ENCODE measurements at places on chromosomes 4 and X.

DNA sequence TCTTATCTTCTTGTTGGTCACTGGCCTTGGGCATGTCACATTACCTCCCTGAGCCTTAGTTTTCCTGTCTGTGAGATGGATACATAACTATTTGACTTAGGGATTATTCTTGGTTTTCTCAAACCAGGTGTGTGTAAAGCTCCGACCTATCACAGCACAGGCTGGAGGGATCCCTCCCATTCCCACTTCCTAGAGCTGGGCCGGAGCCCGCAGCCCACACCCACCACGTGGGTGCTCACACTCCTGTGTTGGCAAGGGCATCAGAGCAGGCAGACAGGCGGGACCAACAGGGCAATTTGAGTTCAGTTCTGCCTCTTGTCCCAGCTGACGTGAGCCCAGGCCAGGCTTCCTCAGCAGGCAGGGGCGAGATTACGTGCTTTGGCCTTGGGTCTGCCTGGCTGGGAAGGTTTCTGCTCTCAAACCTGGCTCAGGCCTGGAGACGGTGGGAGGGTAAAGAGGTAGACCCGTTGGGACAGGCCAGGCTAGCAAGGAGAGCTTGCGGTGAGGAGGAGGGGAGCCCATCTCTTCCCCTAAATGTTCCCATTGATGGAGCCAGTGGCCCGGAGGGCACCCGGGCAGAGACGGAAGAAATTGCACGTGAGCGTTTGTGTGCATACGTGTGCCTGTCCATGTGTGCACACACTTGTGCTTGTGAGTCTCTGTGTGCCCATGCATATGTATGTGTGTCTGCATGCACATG lies 734 bp upstream of the SH3TC1 start:
- DNase-seq: no peak

DNA sequence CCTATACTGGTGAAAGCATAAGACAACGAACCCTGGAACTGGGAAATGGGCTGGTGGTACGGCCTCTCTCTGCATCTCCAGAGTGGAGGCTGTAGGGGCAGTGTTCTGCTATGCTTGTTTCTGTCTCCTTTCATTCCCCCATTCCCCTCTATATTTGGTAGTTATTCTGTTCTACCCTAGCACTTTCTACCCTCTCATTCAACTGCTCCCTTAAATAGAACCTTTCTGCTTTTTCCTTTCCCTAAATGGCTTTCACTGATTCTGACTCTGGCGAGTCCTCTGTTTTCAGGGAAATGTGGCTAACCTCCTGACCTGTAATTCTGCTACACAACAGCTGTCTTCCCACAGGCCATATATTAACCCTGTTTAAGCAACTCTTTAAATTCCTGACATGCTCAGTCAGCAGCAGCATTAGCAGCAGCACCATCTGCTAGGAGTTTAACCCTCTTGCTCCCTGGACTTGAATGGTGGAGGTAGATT lies 94.2 kb downstream of the CXCL13 start:
- no peak for DNase-seq

- DNase-seq: no peak
Observed at GRCh38 chrX:28651186-28651585, 63.9 kb downstream of the IL1RAPL1 start.

GRCh38 chr4:73036123-73036522 lies 33.4 kb downstream of the COX18 start:
- DNase-seq: no peak

DNA sequence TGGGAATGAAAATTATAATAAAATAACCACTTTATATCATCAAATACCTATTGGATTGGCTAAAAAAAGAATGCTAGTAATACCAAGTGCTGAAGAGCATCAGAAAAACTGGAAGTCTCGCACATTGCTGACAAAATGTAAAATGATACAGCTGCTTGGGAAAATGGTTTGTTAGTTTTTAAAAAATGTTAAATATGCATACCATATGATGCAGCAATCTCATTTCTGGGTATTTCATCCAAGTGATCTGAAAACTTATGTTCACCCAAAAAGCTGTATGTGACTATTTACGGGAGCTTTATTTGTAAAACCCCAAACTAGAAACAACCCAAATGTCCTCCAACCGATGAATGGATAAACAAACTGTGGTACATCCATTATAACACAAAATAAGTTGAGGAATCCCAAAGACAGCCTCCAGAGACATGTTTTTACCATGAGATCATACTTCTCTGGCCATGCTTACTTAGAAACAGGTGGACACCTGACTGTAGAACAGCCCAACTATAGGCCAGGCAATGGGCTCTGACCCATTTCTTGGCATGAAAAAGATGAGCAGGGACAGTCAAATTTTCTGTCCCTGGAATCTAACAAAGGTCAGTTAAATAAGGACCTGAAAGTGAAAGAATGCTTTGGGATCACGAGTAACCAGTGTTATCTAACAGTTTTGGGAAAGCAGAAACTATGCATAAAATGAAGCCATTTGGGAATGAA lies 47.5 kb upstream of the FAM120C start:
- DNase-seq: no peak

DNA sequence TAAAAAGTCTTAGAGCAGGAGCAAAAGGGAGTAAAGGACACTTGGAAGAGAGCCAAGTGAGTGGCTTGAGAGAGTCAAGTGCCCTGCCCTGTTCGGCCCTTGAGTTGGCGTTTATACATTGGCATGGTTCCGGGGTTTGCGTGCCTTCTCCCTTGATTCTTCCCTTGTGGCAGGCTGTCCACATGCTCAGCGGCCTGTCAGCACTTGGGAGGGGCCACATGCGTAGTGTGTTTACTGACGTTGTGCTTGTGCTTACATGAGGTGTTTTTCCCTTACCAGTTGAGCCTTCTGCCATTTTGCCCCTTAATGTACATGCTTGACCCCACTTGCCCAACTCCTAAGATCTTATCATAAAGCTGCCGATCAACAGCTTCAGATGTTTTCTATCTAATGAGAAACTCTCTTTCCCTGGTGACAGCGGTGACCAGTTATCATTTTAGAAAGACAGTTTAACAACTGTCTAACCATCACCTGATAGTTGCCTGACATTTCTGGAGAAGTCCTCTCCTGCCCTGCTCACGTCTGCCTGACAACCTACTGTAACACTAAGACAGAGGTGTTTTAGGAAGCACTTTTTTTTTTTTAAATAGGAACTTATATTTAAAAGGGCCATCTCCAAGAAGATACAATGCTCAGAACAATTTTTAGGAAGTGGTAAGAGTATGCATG lies 49.5 kb upstream of the GC start:
- no peak for DNase-seq

GRCh38 chr4:101418055-101418454 lies 70.7 kb upstream of the PPP3CA start:
- DNase-seq: peak; percentile 27

GRCh38 chrX:13298836-13299235 lies 21.0 kb downstream of the ATXN3L start:
- no peak for DNase-seq

- DNase-seq: no peak
Observed at GRCh38 chrX:133670383-133670782, 255.1 kb upstream of the GPC4 start.

- DNase-seq: no peak
Observed at GRCh38 chrX:85244450-85245211, 840 bp downstream of the ZNF711 start.

- DNase-seq: no peak
Observed at GRCh38 chr4:30073011-30073710, 647.0 kb upstream of the PCDH7 start.

- DNase-seq: no peak
Observed at GRCh38 chr4:159293811-159294515, 191.1 kb downstream of the RAPGEF2 start.

DNA sequence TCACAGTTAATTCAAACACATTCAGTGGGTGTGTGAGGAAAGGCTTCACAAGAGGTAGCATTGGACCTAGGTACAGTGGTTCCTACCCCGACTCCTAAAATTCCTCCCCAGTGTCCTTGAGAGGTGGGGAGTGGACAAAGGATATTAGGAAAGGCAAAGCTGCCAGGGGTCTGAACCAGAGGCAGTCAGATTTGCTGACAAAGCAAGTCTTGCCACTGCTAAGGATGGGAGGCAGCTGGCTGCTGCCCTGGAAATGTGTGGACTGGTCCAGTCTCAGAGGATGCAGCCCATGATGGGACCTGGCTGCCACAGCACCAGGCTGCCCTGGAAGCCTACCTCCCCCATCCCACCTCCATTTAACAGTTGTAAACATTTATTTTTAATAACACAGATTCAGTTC lies 4.1 kb upstream of the PHF8 start:
- no peak for DNase-seq

GRCh38 chrX:39144956-39145355 lies 343.7 kb downstream of the MID1IP1 start:
- no peak for DNase-seq

DNA sequence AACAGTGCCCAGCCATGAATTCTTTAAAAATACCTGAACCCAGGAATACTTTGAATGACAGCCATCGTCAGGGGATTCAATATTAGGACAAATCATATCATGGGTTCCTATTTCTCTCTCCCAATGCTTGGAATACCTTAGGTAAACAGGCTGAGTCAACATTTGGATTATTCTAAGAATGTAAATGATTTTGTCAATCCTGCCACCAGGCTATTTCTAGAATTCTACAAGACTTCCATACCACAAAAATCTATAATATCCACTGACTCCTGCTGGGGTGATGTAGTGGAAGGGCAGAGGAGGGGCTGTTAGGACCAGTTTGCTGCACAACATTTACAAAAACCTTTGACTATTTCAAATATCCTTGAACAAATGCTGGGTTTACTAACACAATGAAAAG lies 65.2 kb downstream of the IGFBP7 start:
- no peak for DNase-seq

- no peak for DNase-seq
Observed at GRCh38 chr4:76470064-76470463, 35.0 kb downstream of the SHROOM3 start.

- DNase-seq: peak; percentile 44
Observed at GRCh38 chr4:150867148-150867547, 147.9 kb downstream of the LRBA start.

GRCh38 chr4:170374770-170375169 lies 285.0 kb upstream of the AADAT start:
- no peak for DNase-seq

GRCh38 chr4:141302924-141303323 lies 82.2 kb downstream of the ZNF330 start:
- DNase-seq: no peak

DNA sequence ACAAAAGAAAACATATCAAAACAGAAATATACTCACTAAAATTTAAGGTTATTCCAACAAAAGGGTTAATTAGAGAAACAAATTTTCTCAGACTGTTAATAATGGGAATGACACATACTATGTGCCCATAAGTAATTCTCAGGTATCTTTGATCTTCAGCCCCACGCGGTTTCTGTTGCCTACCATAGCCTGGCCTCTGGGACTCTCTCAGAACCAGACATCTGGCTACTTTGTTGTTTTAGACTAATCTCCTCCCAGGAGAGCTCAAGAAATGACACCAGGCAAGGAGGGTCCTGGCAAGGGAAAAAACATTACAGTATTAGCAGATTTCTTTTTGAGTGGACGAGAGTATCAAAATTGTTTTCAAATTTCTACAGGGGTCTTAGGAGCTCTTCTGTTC lies 43.7 kb downstream of the SLC10A7 start:
- DNase-seq: no peak

- DNase-seq: no peak
Observed at GRCh38 chr4:958696-959337, 14.6 kb downstream of the DGKQ start.

DNA sequence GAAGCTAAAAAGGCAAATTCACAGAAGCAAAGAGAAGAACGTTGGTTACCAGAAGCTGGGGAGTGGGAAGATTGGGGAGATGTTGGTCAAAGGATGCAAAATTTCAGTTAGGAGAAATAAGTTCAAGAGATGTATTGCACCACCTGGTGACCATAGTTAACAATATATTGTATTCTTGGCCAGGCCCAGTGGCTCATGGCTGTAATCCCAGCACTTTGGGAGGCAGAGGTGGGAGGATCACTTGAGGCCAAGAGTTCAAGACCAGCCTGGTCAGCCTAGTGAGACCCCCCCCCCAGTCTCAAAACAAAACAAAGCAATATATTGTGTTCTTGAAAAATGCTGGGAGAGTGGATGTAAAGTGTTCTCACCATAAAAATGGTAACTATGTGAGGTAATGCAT lies 67.9 kb downstream of the TAB3 start:
- DNase-seq: no peak

GRCh38 chr4:188160406-188160805 lies 21.2 kb downstream of the TRIML1 start:
- no peak for DNase-seq

Data from stimulated activated CD4-positive, alpha-beta T cell treated with anti-CD3 and anti-CD28 coated beads, TNF-alpha, amount 100 ng/mL, for 48 hours (primary cell).